Keratinocyte (primary cell): ENCODE measurements at places on chromosomes 6 and 20. TPM values are rescaled to one million over a fixed set of nuclear protein-coding genes. Genes with fewer than 3 reads are reported as not detected.

LGSN gene
- not detected in 3 replicates for polyA plus RNA-seq

SCUBE3 gene
- polyA plus RNA-seq: 0.01 to 0.02 TPM in 2 of 3 replicates, not detected in the other

UBE3D gene
- polyA plus RNA-seq: 4.1 to 6.3 TPM (median 4.5 TPM) in 3 replicates

RAET1L gene
- polyA plus RNA-seq: 6.9 to 12.2 TPM (median 8.5 TPM) in 3 replicates

GSTA4 gene
- 19.2 to 40.2 TPM (median 34.2 TPM) in 3 replicates for polyA plus RNA-seq

KCNK16 gene
- polyA plus RNA-seq: not detected in 3 replicates

COL21A1 gene
- polyA plus RNA-seq: 0.08 to 0.16 TPM (median 0.13 TPM) in 3 replicates

PAK5 gene
- 0.01 TPM in 2 of 3 replicates, not detected in the other for polyA plus RNA-seq

TGM2 gene
- polyA plus RNA-seq: 18.4 to 50.3 TPM (median 18.7 TPM) in 3 replicates

LPA gene
- polyA plus RNA-seq: 0.03 TPM in 1 of 3 replicates, not detected in the others

EYA4 gene
- polyA plus RNA-seq: 0.01 to 0.05 TPM in 2 of 3 replicates, not detected in the other

BFSP1 gene
- polyA plus RNA-seq: 1.8 to 2.2 TPM (median 2.2 TPM) in 3 replicates

IP6K3 gene
- polyA plus RNA-seq: 0.05 TPM in 1 of 3 replicates, not detected in the others

MUC21 gene
- polyA plus RNA-seq: not detected in 3 replicates

CCM2L gene
- not detected in 3 replicates for polyA plus RNA-seq

REV3L gene
- 6.0 to 9.5 TPM (median 6.5 TPM) in 3 replicates for polyA plus RNA-seq

OR2H2 gene
- not detected in 3 replicates for polyA plus RNA-seq

DCDC2 gene
- polyA plus RNA-seq: 0.03 to 0.10 TPM (median 0.08 TPM) in 3 replicates

SLC16A10 gene
- polyA plus RNA-seq: 0.10 TPM in 1 of 3 replicates, not detected in the others

NRSN1 gene
- polyA plus RNA-seq: not detected in 3 replicates

CST3 gene
- polyA plus RNA-seq: 193 to 339 TPM (median 194 TPM) in 3 replicates

KHDC1 gene
- polyA plus RNA-seq: 0.52 to 1.0 TPM (median 0.55 TPM) in 3 replicates

MYLK2 gene
- polyA plus RNA-seq: 0.02 to 0.05 TPM in 2 of 3 replicates, not detected in the other

TAGAP gene
- 0.08 to 0.21 TPM (median 0.18 TPM) in 3 replicates for polyA plus RNA-seq

RMND1 gene
- polyA plus RNA-seq: 14.0 to 23.1 TPM (median 14.2 TPM) in 3 replicates

MYLK4 gene
- polyA plus RNA-seq: 0.22 to 0.31 TPM (median 0.31 TPM) in 3 replicates

GPLD1 gene
- 0.01 to 0.09 TPM (median 0.07 TPM) in 3 replicates for polyA plus RNA-seq

KHDC1L gene
- polyA plus RNA-seq: 0.10 TPM in 1 of 3 replicates, not detected in the others

ENPP1 gene
- polyA plus RNA-seq: 0.22 to 0.34 TPM (median 0.22 TPM) in 3 replicates

FAM209B gene
- polyA plus RNA-seq: 0.12 to 0.38 TPM (median 0.18 TPM) in 3 replicates

PRR3 gene
- 5.4 to 6.4 TPM (median 6.1 TPM) in 3 replicates for polyA plus RNA-seq

TRAPPC3L gene
- polyA plus RNA-seq: 0.19 to 0.31 TPM (median 0.28 TPM) in 3 replicates

PI16 gene
- polyA plus RNA-seq: not detected in 3 replicates

LATS1 gene
- 6.5 to 16.2 TPM (median 11.3 TPM) in 3 replicates for polyA plus RNA-seq

OR2H1 gene
- not detected in 3 replicates for polyA plus RNA-seq

SSTR4 gene
- not detected in 3 replicates for polyA plus RNA-seq

MTCH1 gene
- 72.9 to 90.3 TPM (median 88.8 TPM) in 3 replicates for polyA plus RNA-seq

TXLNB gene
- 0.01 to 0.04 TPM (median 0.03 TPM) in 3 replicates for polyA plus RNA-seq

PTCHD4 gene
- polyA plus RNA-seq: 0.39 to 0.93 TPM (median 0.41 TPM) in 3 replicates

CASS4 gene
- 0.01 to 0.10 TPM in 2 of 3 replicates, not detected in the other for polyA plus RNA-seq

SLC17A3 gene
- polyA plus RNA-seq: not detected in 3 replicates

BPIFA1 gene
- polyA plus RNA-seq: not detected in 3 replicates

IL20RA gene
- 1.2 to 1.5 TPM (median 1.3 TPM) in 3 replicates for polyA plus RNA-seq

APCDD1L gene
- polyA plus RNA-seq: 0.62 to 3.7 TPM (median 0.67 TPM) in 3 replicates

SOX18 gene
- polyA plus RNA-seq: not detected in 3 replicates

SPAG4 gene
- polyA plus RNA-seq: 0.93 to 1.9 TPM (median 1.3 TPM) in 3 replicates

SYNDIG1 gene
- polyA plus RNA-seq: 0.37 to 1.7 TPM (median 0.38 TPM) in 3 replicates

PNPLA1 gene
- polyA plus RNA-seq: 0.14 to 0.32 TPM (median 0.20 TPM) in 3 replicates

CNBD2 gene
- polyA plus RNA-seq: 1.7 to 3.9 TPM (median 3.0 TPM) in 3 replicates

SNX5 gene
- polyA plus RNA-seq: 92.9 to 187 TPM (median 109 TPM) in 3 replicates

FOXS1 gene
- polyA plus RNA-seq: not detected in 3 replicates

MEP1A gene
- 0.05 to 0.07 TPM (median 0.06 TPM) in 3 replicates for polyA plus RNA-seq

RXRB gene
- 23.2 to 32.4 TPM (median 25.7 TPM) in 3 replicates for polyA plus RNA-seq

BPIFB2 gene
- not detected in 3 replicates for polyA plus RNA-seq

CFAP206 gene
- 0.18 to 0.63 TPM (median 0.44 TPM) in 3 replicates for polyA plus RNA-seq

LST1 gene
- 0.18 TPM in 1 of 3 replicates, not detected in the others for polyA plus RNA-seq
